Karpas-422 (cell line): ENCODE measurements at places on chromosomes 3 and 15. TPM values are rescaled to one million over a fixed set of nuclear protein-coding genes. Genes with fewer than 3 reads are reported as not detected.
A peak's percentile ranks its signal among the peaks of the same experiment; 100 is the strongest.

- no peaks in the 10 kb centered on the region for H3K27me3 ChIP-seq
- no peak for DNase-seq
- H3K27ac ChIP-seq, result no peak overlapping the region
- H3K4me3 ChIP-seq, result no peak overlapping the region
These were observed 313.1 kb downstream of the WDR72 start for GRCh38 chr15:53446376-53446775.

- DNase-seq, result peak; percentile 79
- H3K27ac ChIP-seq, result peak overlapping the region; percentile 92
- no peaks in the 10 kb centered on the region for H3K27me3 ChIP-seq
- H3K36me3 ChIP-seq, result peaks cover 29% of the 10 kb centered on the region
- H3K4me3 ChIP-seq, result peak overlapping the region; percentile 41
These were observed 4.8 kb downstream of the CCDC12 start for GRCh38 chr3:46971742-46972141.

DNA sequence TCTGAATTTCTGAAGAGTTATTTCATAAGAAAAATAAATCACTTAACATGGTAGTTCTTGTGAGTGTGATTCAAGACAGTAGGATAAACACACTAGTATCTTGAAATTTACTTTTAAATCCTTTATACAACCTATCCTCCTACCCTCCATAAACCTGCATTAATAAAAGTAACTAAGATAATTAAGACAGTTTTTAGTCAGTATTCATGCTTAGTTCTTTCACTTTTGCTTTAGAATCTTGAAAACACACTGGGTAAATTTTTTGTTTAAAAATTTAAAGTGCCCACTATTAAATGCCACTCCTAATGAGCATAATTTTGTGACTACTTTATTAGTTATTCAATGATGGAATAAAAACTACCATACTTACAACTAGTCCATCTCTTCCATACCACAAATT lies 28.8 kb downstream of the GOLIM4 start:
- no peak for DNase-seq
- H3K4me1 ChIP-seq, result no peaks in the 10 kb centered on the region
- H3K27me3 ChIP-seq, result no peaks in the 10 kb centered on the region
- no peak overlapping the region for H3K27ac ChIP-seq
- no peaks in the 10 kb centered on the region for H3K36me3 ChIP-seq

- H3K4me3 ChIP-seq, result peak overlapping the region; percentile 2; the same call in 1 of the 2 replicates
- no peaks in the 10 kb centered on the region for H3K36me3 ChIP-seq
- peaks cover 31% of the 10 kb centered on the region for H3K4me1 ChIP-seq
- no peak for DNase-seq
- H3K27ac ChIP-seq, result peak overlapping the region; percentile 44; the same call in 1 of the 2 replicates
These were observed 75.2 kb upstream of the SEC13 start for GRCh38 chr3:10396083-10396482.

- H3K27me3 ChIP-seq, result no peaks in the 10 kb centered on the region
- no peak for DNase-seq
- no peaks in the 10 kb centered on the region for H3K4me1 ChIP-seq
- no peak overlapping the region for H3K4me3 ChIP-seq
These were observed 129.0 kb upstream of the SLC7A14 start for GRCh38 chr3:170714562-170715535.

DNA sequence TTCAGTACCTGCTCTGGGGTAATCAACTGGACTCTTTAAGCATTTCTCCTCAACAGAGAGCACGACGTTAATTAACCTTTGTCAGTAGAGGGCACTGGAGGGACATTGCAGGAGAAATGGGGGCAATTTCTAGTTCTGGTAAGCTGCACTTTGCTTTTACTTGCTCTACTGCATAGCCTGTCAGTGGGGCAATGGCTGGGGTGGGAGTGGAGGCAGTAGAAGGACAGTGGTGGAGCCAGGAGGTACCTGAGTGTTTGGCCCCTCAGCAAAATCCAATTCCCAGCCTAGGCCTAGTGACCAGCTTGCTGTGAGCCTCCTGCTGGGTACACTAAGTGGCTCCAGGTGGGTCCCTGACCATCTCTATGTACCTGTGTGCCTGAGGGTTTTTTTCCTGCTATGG lies 18.3 kb upstream of the MED12L start:
- H3K4me3 ChIP-seq, result no peak overlapping the region
- DNase-seq, result peak; percentile 76
- H3K4me1 ChIP-seq, result no peaks in the 10 kb centered on the region
- no peaks in the 10 kb centered on the region for H3K27me3 ChIP-seq
- no peaks in the 10 kb centered on the region for H3K36me3 ChIP-seq

- H3K27ac ChIP-seq, result no peak overlapping the region
- no peaks in the 10 kb centered on the region for H3K27me3 ChIP-seq
- no peaks in the 10 kb centered on the region for H3K4me1 ChIP-seq
- H3K36me3 ChIP-seq, result no peaks in the 10 kb centered on the region
These were observed 5.2 kb upstream of the ZXDC start for GRCh38 chr3:126480861-126481260.

DNA sequence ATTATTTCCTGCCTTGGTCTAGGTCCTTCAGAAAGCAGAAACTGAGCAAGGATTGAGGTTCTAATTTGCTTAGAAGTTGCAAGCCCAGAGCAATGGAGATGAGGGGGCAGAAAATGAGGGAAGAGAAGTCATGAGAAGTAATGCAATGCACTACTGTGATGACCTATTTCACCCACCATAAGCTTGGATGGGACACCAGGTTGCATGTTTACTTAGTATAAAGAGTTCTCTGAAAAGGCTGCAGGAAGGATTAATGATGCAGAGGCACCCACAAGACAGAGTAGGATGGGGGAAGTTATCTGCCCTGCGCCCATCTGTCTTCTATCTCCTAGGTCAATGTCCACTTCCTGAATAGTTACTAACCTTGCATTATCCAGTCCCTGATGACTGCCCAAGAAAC lies 84.8 kb upstream of the SNRK start:
- no peaks in the 10 kb centered on the region for H3K4me1 ChIP-seq
- H3K36me3 ChIP-seq, result no peaks in the 10 kb centered on the region
- H3K4me3 ChIP-seq, result no peak overlapping the region

DNA sequence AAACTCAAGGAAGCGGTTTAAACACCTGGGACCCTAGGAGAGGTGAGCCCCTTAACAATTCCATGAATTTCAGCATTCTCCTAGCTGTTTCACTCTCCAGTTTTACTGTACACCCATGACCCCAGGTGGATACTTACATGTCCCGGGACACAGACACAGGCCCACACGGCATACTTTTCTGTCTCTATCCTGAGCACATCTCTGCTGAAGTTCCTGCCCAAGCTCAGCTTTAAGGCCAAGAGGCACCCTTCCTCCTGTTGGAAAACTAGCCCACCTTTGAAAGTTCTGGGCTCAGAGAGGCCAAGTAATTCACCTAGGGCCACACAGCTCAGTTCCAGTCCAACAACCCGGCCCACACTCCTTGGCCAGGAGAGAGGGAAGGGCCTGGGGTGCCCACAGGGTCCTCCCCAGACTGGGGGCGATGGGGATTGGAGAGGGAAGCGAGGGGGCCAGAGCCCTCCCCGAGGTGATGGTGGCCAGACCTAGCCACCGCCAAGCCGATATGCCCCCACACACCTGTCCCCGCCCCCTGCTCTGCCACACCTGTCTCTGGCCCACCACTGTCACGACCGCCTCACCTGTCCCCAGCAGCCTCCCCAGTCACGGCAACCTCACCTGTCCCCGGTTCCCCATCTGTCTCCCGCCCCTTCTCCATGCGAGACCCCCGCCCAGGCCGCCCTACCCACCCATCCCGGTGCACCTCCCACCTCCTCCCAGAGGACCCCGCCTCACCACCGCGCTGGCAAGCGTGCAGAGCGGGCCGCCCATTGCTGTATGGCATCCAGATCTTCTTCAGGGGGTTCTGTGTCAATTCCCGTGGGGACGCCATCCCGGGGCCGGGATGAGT lies 431 bp downstream of the PFKFB4 start:
- H3K4me3 ChIP-seq, result peak overlapping the region; percentile 74
- no peaks in the 10 kb centered on the region for H3K27me3 ChIP-seq
- H3K4me1 ChIP-seq, result peaks cover 53% of the 10 kb centered on the region

DNA sequence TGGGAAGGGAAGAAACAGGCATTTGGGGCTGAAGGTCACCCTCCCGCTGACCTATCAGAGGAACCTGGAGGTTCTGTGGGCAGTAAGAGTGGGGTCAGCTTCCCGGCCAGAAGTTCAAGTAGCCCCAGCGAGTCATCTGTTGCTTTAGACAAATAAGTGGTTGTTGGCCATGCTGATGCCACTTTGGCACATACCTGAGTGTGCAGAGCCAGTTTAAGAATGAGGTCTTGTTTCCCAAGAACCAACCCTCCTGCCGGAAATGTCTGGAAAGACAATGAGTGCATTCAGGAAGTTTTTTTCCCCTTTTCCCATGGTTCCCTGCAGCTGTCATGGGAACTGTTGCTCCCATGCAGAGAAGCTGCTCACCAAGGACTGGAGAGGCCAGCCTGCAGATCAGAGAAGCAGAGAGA lies 166.7 kb downstream of the ZNF621 start:
- no peaks in the 10 kb centered on the region for H3K27me3 ChIP-seq
- H3K36me3 ChIP-seq, result no peaks in the 10 kb centered on the region
- no peak overlapping the region for H3K4me3 ChIP-seq

DNA sequence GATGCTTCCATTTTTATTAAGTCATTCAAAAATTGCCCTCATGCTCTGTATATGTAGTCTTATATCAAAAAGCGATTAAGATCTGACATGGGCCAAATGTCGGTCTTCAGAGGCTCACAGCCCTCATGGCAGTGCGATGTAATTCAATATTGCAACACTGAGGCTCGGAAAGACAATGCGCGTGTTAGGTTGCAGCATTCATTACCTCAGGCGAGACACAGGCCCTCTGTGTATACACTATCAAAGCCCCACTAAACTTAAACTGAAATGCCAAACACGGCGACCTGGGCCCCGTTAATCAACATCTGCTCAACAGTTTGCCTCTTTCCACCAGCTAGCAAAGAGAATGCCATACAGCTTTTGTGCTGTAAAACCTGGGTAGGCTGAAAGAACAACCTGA lies 413.4 kb downstream of the ERC2 start:
- no peak overlapping the region for H3K27ac ChIP-seq
- no peaks in the 10 kb centered on the region for H3K4me1 ChIP-seq

DNA sequence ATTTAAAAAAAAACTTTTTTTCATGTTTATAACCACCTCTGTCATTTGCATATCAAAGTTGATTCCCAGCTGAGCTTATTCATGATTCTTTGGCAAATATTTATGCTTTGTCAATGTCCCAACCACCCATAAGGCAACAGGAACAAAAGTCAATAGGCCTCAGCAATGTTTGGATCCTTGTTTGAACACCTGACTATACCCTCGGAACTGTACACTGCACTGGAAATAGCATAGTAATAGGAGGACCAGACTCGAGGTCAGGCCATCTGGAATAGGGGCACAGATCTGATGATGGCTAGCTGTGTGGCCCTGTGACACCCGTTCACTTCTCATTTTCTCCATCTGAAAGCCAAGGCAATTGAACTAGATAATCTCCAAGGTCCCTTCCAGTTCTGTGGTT lies 301.7 kb upstream of the ATP11B start:
- H3K27me3 ChIP-seq, result no peaks in the 10 kb centered on the region
- no peak for DNase-seq
- no peak overlapping the region for H3K4me3 ChIP-seq
- H3K27ac ChIP-seq, result no peak overlapping the region
- H3K36me3 ChIP-seq, result no peaks in the 10 kb centered on the region
- H3K4me1 ChIP-seq, result peaks cover 29% of the 10 kb centered on the region

DNA sequence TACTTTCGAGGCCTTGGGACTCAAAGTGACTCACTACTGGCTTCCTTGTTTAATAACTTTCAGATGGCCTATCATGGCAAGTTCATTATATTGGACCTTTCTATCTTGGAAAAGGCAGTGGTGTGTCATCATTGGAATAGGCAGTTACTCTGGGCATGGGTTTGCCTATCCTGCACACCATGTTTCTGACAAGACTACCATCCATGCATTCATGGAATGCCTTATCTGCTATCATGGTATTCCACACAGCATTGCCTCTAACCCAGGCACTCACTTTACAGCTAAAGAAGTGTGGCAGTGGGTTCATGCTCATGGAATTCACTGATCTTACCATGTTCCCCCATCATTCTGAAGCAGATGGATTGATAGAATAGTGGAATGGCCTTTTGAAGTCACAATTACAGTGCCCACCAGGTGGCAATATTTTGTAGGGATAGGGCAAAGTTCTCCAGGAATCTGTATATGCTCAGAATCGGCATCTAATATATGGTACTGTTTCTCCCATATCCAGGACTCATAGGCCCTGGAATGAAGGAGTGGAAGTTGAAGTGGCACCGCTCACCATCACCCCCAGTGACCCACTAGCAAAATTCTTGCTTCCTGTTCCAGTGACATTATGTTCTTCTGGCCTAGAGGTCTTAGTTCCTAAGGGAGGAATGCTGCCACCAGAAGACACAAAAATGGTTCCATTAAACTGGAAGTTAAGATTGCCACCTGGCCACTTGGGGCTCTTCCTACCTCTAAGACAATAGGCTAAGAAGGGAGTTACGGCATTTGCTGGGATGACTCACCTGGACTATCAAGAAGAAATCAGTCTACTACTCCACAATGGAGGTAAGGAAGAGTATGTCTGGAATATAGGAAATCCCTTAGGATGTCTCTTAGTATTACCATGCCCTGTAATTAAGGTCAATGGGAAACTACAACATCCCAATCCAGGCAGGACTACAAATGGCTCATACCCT lies 1161.4 kb downstream of the SI start:
- DNase-seq, result peak; percentile 46
- H3K4me1 ChIP-seq, result no peaks in the 10 kb centered on the region
- H3K27me3 ChIP-seq, result no peaks in the 10 kb centered on the region
- no peak overlapping the region for H3K4me3 ChIP-seq
- H3K36me3 ChIP-seq, result no peaks in the 10 kb centered on the region

GRCh38 chr15:32786906-32787305 lies 69.1 kb downstream of the GREM1 start:
- H3K4me1 ChIP-seq, result no peaks in the 10 kb centered on the region
- no peak for DNase-seq
- H3K4me3 ChIP-seq, result no peak overlapping the region
- no peaks in the 10 kb centered on the region for H3K36me3 ChIP-seq
- H3K27ac ChIP-seq, result no peak overlapping the region

Gene LIPC
- total RNA-seq, result not detected in 2 replicates

Gene ATP2B2
- total RNA-seq, result 0.11 and 0.22 TPM in 2 replicates

Gene MUC4
- total RNA-seq, result not detected in 2 replicates

Gene CD96
- not detected in 2 replicates for total RNA-seq

Gene EAF2
- 60.6 and 62.2 TPM in 2 replicates for total RNA-seq

Gene RAB5A
- 45.5 and 49.2 TPM in 2 replicates for total RNA-seq

Gene CLCN2
- 4.4 and 8.8 TPM in 2 replicates for total RNA-seq

Gene STRC
- 0.36 and 1.2 TPM in 2 replicates for total RNA-seq

Gene TMEM158
- not detected in 2 replicates for total RNA-seq

Gene AHSG
- not detected in 2 replicates for total RNA-seq

Gene LMLN
- total RNA-seq, result 2.8 and 7.8 TPM in 2 replicates
